EL (cell line): ENCODE measurements at places on chromosomes 7 and 10.
A peak's percentile ranks its signal among the peaks of the same experiment; 100 is the strongest.

DNA sequence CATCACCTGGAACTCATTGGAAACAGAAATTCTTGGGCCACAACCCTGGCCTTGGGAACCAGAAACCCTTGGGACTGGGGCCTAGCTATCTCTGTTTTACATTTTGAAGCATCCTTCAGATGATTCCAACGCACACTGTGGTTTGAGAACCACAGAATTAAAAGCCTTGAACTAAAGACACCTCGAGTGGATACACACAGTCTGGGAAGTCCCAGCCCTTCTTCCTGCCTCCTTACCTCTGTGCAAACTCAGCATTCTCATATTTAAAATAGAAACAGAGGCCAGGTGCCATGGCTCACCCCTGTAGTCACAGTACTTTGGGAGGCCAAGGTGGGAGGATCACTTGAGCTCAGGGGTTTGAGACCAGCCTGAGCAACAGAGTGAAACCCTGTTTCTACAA, 12.9 kb downstream of the NPFFR1 start:
- no peak for DNase-seq

DNA sequence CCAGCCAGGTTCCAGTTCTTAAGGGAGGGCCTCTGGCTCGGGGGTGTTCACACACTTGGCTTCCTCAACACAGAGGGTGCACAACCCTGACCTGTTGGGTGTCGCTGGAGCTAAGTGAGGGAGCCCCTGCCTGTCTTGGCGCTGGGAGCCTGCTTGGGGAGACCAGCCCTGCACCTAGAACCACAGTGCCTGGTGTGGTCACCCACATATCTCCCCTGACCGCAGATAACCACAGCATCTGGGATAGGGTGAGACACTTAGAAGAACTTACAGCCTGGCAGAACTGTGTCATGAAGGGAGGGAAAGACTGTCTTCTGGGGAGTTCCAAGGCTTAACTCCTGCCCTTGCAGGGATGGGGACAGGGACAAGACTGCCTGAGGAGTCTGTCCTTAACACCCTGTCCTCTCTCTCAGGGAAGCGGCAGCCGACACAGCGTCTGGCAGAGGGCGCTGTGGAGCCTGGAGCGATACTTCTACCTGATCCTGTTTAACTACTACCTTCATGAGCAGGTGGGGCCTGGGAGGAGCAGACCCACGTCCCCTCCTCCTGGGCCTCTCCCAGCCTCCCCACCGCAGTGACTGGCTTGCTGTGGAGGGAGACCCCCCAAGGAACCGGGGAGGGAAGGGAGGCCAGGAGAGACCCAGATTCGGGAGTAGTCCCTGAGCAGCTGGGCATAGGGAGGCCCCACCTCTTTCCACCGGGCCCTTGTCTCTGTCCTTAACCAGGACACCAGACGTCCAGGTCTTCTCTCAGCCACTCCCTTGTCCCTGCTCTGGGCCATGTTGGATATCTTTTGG, 59.0 kb downstream of the PALD1 start:
- no peak for DNase-seq

DNA sequence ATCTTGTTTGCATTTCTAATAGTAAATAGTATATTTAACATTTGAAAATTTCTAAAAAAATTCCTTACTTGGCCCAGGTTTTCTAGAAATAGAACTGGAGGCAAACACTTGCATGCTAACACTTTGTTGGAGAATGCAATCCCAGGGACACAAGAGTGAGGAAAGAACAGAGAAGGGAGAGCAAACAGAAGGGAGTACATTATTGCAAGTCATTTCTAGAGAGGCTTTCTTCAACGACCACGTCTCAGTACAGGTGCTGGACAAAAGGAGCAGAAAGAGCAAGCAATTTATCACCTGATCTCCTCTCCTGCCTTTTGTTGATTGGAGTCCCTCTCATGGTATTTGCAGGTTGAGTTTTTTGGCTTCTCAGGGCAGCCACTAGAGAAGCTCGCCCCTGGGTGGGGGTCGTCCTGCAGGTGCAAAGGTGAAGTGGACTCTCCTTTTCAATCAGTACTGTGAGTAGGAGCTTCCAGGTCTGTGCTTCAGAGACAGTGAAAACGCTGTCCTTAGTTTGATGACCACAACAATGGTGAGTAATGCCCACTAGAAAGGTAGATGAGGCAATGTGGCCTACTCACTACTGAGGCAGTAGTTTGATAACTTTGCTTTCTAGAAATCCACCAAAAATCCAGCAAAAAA, 5.2 kb downstream of the CPED1 start:
- peak; percentile 50 for DNase-seq

- peak; percentile 89 for DNase-seq
Observed at GRCh38 chr10:3090914-3091787, 23.8 kb downstream of the PFKP start.

- DNase-seq, result no peak
Observed at GRCh38 chr10:52906046-52906445, 133.5 kb upstream of the MBL2 start.

GRCh38 chr10:71604324-71605018, 115.1 kb downstream of the C10orf105 start:
- DNase-seq, result peak; percentile 8
